ENCODE measurements at places on chromosomes 3 and 15.

DNA sequence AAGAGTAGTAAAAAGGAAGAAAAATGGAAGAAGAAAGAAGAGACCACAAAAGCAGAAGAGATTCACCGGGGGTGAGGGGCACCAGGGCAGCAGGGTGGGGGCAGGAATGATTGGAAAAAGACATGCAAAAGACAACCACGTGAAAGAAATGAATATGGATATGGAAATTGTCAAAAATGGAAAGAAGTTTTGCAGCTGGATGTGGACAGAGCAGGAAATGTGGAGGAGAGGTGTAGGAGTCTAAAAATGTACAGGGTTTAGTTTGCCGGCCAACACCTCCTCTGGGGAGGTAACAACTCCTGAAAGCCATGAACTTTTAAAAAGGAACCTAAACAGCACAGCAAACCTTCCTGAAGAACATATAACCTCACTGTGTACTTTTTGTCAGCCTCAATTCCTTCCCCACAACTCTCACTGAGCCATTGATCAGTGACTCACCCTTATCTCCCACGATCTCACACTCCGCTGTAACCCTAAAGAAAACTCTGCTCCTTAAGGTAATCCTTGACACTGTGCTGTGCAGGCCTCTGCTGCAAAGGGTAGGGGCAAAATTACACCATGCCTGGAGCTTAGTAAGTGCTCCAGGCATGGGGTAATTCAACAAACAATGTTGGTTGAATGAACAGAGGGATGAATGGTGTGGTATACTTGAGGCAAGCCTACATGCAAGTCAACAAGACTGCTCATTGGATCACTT lies 100.2 kb upstream of the BOC start:
- peak; percentile 27 for DNase-seq

- no peak for DNase-seq
Measured at GRCh38 chr3:136730595-136731273, 21.4 kb downstream of the STAG1 start.

DNA sequence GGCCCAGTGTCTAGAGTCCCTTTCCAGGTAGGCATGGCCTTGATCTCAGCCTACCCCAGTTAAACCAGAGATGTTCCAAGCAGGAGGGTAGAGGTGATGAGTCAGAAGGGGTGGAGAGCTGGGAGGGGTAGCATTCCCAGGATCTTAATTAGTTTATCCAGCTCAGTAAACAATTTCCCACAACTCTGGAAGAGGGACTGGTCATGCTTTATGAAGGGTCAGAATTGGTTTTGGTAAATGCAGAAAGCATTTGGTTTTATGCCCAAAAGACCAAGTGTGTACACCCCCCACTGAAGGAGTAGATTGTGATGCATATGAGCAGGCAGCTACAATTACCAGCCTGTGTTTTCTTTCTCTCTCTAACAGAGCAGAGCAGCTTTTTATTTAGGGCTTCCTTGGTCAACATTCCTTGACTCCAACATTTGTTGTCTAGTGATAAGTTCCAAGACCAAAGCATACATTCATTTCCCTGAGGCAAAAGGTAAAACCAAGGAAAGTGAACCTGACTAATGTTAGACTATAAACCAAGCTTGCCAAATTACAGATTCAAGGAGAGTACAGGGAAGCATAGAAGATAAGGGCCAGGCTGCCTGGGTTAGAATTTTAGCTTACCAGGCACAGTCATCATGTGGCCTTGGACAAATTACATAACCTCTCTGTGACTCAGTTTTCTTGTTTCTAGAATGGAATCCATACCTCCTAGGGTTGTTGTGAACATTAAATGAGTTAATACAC lies 17.6 kb downstream of the EXOSC7 start:
- no peak for DNase-seq

- DNase-seq, result peak; percentile 62
Measured at GRCh38 chr3:185733980-185734724, 90.7 kb downstream of the IGF2BP2 start.

DNA sequence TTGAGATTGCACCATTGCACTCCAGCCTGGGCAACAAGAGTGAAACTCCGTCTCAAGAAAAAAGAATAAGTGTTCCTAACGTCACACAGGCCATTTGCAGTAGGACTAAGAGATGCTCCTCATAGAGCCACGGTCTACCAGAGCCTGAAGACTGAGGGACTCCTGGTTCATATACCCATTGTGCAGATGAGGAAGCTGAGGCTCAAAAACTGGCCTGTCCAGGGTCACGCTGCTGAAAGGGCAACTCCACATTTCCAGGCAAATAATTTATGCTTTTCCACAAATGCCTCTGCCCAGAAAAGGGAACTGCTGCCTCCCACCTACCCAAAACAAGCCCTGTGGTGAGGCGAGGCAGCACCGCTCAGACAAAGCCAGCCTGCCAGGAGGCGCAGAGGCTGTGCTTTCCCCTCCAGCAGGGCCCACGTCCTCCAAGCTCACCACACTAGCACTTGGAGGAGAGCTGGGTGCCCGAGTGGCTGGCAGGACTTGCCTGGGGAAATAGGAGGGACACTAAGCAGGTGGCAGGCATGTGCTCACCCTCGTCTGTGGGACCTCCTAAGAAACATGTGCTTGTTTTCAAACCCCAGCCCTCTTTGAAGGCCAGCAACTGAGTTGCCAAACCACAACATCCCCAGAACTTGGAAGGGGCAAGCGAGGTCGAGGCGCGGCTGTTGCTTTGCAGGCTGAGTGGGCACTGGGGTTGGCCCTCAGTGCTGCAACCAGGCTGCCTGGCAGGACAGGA lies 195.6 kb downstream of the XXYLT1 start:
- DNase-seq, result peak; percentile 3

- DNase-seq, result no peak
Measured at GRCh38 chr3:197942956-197943556, 6.9 kb upstream of the RPL35A start.

DNA sequence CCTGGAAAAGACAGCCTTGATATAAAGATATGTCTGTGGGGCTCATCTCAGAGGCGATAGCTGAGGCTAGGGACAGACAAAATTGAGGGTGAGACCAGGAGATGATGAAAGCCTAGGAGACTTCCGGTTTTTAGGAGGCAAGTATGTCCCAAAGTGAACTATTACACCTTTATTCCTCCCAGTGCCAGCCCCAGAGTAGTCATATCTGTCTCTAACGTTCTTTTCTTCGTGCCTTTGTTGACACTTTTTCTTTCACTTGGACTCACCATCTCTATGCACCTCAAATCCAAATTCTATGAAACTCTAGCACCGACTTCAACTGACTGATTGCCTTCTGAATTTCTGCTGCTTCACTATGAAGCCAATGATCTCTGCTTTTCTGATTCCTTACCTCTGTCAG lies 93.8 kb upstream of the RASGRP1 start:
- DNase-seq, result no peak

DNA sequence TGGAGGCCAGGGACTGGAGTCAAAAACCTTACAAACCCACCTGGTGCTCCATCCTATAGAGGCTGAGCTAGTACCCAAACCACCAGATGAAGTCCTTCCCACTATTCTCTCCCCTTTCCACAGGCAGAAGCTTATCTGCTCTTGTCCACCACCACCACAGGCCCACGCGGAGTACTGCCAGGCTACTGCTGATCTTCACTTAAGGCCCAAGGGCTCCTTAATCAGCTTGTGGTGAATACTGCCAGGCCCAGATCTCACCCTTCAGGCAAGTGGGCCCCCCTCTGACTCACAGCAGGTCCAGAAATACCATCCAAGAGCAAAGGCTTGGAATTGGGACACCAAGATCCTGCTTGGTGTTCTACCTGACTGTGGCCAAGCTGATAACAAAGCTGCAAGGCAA lies 598.1 kb upstream of the CBLB start:
- DNase-seq, result no peak

DNA sequence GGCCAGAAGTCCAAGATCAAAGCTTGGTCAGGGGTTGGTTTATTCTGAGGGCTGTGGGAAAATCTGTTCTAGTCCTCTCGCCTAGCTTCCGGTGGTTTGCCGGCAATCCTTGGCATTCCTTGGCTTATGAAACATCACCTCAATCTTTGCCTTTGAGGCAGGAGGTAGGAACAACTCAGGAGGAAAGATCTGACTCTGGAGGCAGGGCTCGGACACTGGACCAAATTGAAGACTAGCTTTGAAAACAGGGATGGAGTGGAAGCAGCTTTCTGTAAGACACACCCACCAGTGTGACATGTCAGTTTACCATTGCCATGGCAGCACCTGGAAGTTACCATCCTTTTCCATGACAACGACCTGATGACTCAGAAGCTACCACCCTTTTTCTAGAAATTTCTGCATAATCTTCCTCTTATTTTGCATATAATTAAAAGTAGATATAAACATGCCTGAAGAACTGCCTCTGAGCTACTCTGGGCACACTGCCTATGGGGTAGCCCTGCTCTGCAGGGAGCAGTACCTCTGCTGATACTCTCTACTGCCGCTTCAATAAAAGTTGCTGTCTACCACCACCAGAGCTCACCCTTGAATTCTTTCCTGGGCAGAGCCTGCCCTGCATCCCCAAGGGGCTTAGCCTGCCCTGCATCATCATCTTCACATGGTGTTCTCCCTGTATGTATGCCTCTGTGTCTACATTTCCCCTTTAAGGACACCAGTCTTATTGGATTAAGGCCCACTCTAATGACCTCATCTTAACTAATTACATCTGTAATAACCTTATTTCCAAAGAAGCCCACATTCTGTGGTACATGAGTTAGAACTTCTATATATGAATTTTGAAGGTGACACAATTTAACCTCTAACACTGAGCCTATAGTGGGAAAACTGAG lies 38.3 kb upstream of the TM4SF4 start:
- DNase-seq, result no peak

DNA sequence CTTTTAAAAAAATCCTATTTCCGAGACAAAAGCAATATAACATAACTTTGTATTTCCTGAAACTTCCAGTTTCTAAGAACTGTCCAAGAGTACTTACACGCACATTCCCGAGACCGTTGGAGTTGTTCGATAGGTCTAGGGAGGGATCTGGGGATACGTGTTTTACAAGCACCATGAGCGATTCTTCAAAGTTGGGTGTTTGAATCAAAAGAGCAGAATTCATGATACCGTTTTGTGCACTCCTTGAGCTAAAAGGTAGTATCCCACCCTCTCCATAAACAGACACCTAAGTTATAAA lies 700 bp upstream of the EDEM1 start:
- DNase-seq, result no peak

GRCh38 chr3:99532246-99532645 lies 106.1 kb upstream of the COL8A1 start:
- DNase-seq, result no peak

GRCh38 chr3:48899273-48899672 lies 591 bp upstream of the SLC25A20 start:
- DNase-seq, result no peak

DNA sequence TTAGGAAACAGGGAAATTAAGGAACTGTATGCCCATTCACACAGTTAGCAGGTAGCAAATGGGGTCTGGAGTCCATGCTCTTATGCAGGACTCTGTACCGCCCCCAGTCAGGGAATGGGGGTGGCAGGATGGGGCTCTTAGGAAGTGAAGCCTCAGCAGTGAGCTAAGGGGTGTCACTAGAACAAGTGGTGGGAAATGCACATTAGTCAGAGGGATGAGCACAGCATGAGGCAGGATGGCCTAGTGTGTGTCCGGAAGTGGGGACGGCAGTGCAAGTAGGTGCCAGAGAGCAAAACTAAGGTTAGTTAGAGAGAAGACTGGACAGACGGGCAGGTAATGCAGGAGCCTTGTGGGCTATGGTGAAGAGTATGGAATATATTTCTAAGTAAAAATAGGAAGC lies 60.7 kb downstream of the ST3GAL6 start:
- no peak for DNase-seq

GRCh38 chr15:63967616-63968015 lies 78.7 kb downstream of the DAPK2 start:
- DNase-seq, result no peak

DNA sequence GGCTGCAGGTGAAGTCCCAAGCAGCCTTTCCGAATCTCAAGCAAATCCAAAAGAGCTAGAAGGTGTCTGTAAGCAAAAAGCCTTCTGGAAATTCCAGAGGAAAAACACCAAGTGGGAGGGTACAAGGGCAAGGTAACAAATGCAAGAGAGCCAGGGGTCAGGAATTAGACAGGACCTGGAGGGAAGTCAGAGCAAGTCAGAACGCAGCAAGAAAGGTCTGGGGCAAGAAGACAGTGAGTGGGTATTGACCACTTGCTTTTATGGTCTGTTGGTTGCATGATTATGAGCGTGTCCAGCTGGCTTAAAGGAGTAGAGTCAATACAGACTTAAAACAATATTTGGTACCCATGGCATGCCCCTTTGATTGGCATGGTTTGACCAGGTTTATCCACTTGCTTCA lies 66.7 kb upstream of the OXTR start:
- DNase-seq, result no peak

DNA sequence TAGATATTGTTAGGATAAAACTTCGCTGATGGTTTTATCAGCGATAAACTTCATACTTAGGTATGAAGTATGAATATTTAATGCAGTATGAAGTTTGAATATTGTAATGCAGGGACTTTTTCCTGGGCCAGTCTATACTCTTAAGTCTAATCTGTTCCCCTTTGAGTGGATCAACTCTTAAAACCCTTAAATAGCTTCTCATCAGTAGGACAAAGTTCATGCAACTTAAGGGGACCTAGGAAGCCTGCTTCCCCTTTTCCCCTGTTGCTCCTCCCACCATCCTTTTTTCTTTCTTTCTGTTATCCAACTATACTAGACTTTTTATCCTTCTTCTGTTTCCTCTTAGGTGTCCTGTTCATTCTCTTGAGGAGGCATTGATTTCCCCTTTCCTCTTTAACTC lies 78.7 kb downstream of the MITF start:
- DNase-seq, result no peak

DNA sequence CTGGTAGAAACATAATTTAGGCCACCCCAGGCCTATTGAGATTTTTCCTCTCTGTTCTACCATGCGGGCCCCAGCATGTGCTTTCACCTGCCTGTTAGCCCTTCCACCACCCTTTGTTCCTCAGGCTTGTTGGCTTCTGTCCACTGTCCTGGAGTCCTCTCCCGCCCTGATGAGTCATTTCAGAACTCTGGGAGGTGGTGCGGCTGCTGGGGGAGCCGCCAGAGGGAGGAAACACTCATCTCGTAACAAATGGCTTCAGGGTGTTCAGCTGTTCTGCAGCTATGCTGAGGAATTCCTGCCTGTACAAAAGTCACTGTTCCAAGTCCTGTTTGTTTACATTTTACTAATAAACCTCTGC lies 36.3 kb downstream of the LRTM1 start:
- DNase-seq, result peak; percentile 82

GRCh38 chr15:61681038-61681418 lies 379.2 kb downstream of the VPS13C start:
- DNase-seq, result no peak

DNA sequence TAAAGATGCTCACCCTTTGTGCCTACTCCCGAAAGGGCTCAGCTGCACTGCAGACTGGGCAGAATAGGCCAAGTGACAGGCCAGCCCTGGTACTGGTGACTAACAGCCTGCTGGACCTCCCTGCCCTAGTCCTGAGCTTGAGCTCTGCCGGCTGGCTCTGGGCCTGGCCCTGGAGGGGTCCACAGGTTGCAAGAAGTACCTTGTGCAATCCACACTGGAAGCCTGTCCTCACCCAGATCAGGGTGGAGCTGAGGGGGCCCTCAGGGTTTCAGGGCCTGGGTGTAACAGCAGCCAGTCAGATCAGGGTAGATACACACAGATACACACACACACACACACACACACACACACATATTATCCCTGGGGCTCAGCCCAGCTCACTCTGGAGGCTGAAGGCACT lies 27.3 kb upstream of the PLA2G4D start:
- no peak for DNase-seq

GRCh38 chr15:77030928-77031375 lies 36.0 kb downstream of the PSTPIP1 start:
- no peak for DNase-seq

- DNase-seq, result no peak
Measured at GRCh38 chr3:42503251-42503924, 945 bp downstream of the VIPR1 start.

All from retinal pigment epithelial cell (primary cell).